T follicular helper cell (primary cell): ENCODE measurements at places on chromosomes 5 and 9.

DNA sequence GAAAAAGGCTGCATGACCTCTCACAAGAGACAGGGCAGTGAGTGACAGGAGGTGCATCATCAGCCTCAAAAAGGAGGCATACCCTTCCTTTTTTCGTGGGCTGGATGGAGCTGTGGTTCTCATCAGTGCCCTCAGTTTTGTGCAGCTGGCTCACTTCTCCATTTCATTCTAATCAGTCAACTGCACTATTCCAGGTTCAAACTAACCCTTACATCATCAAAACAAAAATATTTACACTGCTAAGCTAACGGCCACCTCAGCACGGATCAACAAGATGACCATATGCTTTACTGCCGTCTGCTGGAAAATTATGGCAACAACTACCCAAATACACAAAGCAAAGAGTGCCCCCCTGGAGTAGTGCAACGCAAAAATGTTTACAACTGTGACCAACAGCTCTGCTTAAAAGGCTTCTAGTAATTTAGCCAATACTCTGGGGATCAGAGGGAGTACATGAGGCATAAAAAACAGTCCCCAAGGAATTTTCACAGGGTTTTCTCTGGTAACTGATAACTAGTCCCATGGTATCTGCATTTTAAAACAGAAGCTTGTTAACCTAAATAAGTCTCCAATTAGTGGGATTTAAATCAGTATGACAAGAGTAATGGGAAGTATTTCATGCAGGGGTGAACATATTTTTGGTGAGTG is 10.8 kb downstream of the KCNV2 start:
- DNase-seq, result no peak

GRCh38 chr5:73426034-73426433 is 22.5 kb downstream of the FOXD1 start:
- DNase-seq, result no peak

DNA sequence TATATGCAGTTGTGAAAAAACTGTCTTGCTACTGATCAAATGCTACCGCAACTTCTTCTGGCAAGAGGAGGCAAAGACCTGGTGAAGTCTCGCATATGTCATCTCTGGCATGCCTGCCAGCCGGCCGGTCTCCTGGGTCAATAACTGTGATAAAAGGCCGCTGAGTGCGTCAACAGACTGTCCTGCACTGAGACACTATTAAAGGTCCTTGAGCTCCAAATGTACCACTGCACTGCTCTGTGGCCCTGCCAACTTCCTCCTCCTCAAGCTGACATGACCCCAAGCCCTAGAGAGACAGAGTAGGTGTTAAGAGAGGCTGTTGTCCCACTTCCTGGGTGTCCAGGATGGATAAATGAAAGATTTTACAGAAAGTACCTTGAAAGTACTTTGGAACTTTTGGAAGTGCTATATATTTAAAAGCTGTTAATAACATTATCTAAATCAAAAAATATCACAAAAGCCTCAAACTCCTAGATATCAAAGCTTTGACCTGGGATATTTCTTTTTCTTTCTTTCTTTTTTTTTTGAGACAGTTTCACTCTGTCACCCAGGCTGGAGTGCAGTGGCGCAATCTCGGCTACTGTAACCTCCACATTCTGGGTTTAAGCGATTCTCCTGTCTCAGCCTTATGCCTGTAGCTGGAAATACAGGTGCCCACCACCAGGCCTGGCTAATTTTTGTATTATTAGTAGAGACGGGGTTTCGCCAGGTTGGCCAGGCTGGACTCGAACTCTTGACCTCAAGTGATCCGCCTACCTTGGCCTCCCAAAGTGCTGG is 31.5 kb downstream of the RAPGEF1 start:
- no peak for DNase-seq

GRCh38 chr5:180649297-180650039 is at the start of gene FLT4:
FLT4 (minus strand) TSS chr5:180649600; CDS start chr5:180649545, 55 bp downstream.
- DNase-seq, result no peak

GRCh38 chr9:83182071-83182470 is 119.1 kb upstream of the RASEF start:
- no peak for DNase-seq

DNA sequence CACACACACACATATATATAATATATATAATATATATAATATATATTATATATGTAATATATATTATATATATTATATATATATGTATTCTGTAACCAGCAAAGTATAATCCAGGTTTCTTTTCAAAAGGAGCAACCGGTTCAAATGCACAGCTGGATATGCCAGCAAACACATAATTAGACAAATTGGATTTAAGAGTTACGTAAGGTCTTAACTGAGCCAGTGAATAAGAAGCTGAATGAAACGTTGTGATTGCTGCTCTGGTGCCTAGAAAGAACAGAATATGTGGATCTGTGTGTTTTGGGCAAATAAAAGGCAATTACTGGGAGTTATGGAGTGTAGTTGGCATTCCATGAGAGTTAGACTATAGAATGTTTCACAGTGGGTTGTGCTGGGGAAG is 178.1 kb downstream of the SLF1 start:
- DNase-seq, result no peak

GRCh38 chr9:13960011-13960765 is 353.8 kb downstream of the NFIB start:
- no peak for DNase-seq

DNA sequence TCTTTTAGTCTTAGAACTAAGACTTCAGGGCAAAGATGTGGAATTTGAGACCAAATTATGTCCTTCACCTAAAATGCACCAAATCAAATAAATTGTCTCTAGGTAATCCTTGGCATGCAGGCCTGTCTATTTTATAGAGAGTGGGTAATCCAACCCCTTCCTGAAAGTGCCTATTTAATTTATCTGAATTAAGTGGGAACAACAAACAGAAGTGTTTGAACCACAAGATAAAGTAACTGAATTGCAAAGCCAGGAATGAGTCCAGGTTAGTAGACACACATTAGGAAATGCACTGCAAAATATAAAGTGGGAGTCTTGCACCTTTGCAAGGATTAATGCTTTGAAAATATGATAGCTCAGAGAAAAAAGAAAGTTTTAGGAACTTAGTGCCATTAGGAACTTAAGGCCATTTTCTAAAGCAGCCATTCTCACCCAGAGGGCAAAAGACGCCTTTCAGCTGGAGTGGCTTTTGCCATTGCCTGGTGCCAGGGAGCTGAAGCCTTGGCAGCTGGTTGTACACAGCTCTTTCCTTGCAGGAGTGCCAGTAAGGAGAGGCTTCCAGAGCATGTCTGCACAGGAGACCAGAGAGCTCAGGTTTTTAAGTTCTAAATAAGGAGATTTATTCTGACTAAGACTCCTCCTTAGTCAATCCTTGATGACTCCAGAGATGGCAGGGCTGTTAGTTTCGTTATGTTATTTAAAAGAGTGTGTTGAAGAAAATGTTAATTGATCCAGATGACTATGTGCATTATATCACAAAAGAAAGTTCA is 151.7 kb upstream of the ELL2 start:
- no peak for DNase-seq

GRCh38 chr5:68315679-68316271 is 100.2 kb downstream of the PIK3R1 start:
- no peak for DNase-seq

- no peak for DNase-seq
Observed at GRCh38 chr5:2751592-2752021, at the start of gene IRX2. IRX2 (minus strand) TSS chr5:2751677; CDS start chr5:2751413, 264 bp downstream.

DNA sequence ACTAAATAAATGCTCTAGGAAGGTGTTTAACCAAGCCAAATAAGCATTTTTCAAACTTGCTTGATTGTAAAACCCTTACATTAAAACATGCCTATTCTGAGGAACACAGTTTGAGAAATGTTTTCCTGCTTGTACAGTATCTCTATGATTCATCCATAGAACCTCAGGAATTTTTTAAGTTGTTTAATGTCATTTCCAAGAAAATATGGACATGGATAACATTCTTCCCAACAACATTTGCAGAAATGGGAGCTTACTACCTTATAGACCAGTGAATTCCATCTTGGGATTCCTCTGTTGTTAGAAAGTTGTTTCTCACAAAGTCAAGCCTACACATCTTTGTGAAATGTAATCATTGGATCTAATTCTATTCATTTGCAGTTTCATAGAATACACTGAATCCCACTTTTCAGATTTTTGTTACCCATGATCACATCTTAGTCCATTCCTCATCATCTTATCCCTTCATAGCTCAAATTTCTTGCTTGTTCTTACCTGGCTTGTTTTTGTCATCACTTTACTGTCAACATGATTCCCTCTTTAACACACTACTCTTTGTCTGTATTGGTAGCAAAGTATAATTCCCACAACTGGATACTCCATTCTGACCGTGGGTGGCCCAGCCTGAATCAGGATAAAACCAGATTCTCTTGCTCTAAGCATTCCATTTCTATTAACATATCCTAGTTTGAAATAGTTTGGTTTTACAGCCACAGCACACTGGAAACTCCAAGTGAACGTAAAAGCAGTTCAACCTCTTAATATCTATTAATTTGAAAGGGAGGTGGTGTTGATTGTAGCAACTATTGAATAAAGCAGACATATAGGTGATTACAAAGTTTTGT is 49.4 kb upstream of the PAPPA start:
- no peak for DNase-seq

DNA sequence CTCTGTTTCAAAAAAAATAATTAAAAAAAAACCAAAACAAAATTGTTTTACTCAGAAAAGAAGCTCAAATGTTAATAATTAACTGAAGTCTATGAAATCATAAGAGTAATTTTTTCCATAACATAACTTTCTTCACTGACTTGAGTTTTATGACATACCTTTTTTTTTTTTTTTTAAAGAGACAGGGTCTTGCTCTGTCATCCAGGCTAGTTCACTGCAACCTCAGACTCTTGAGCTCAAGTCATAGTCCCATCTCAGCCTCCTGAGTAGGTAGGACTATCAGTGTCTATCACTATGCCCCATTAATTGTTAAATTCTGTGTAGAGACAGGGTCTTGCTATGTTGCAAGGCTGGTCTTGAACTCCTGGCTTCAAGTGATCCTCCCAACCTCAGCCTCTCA is 21.9 kb downstream of the SAR1B start:
- DNase-seq, result no peak

GRCh38 chr5:10049858-10050455 is 199.7 kb downstream of the ATPSCKMT start:
- DNase-seq, result no peak

DNA sequence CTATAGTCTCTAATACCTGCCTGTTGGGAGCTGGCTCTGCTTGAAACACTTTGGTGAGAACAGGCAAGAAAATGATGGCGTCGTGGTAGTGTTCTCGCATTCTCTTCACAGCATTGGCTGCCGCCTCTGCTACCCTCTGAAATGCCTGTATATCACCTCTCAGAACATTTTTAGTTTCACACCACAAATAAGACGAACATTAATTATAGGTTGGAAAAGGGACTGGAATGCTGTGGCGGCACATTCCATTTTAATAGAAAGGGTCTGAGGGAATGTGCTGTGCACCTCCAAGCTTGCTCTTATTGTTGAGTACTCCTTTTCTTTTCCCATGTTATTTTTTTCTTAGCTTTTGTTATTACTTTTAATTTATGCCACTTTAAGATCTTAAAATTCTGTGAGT is 134.6 kb upstream of the HMHB1 start:
- no peak for DNase-seq

GRCh38 chr9:135326141-135326540 is 153.4 kb upstream of the PPP1R26 start:
- no peak for DNase-seq

DNA sequence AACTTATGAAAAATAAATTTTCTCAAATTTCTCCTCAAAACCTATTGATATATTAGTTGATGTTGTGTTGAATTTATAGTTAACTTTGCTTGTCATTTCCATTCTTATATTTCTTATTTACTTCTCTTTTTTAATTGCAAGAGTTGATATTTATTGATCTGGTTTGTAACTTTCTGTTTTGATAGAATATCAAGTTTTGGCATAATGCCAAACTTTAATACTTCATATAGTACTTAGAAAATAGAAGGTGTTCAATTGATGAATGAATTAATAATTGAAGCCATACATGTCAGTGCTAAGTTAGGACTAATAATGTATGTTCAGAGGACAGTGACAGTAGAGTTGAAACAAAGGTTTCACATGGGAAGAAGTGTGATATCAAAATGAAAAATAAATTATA is 27.9 kb downstream of the ERCC6L2 start:
- no peak for DNase-seq

DNA sequence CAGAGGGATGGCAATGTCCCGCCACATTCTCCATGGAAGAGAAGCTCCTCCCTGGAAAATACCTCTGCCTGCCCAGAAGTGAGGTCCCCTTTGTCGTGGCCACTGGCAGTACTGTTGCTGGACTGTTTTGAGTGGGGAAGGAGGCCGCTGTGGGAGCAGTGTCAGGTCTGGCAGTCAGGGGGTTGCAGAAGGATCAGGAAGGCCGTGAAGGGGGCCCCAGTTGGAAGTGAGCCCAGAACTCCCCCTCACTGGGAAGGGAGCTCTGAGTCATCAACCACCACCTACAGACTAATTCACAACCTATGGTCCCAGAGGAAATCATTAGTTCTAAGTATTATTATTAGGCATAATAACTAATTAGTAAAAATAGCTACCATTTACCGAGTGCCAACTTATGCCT is 200.4 kb downstream of the TTLL11 start:
- DNase-seq, result no peak

DNA sequence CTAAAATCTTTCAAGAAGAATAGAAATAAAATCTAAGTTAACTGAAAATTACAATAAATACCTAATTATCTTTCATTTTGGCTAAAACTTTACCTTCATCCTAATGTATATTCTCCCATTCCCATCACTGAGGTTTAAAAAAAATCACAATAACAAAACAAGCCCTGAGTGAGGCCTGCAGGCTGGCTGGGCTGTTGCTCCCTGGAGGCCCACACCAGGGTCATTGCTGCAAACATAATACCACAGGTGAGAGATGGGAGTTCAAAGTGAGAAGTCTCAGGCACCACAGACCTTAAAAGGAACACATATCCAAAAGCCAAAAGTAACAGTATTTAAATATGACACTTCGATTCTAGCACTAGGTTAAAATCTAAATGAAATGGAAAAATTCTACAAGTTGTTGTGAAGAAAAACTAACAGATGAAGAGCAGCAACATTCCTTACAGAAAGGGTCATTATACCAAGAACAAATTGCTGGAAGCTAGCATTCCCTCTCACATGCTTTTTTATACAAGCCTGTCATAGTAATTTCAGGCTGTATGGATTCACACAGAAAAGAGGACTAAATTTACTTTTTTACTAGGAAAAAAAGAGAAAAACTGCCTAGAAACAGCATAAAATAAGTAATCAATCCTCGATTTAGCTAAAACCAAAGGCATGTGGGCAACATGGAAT is 57.8 kb downstream of the AUH start:
- DNase-seq, result no peak

GRCh38 chr5:118379470-118379869 is 608.9 kb downstream of the DTWD2 start:
- no peak for DNase-seq

DNA sequence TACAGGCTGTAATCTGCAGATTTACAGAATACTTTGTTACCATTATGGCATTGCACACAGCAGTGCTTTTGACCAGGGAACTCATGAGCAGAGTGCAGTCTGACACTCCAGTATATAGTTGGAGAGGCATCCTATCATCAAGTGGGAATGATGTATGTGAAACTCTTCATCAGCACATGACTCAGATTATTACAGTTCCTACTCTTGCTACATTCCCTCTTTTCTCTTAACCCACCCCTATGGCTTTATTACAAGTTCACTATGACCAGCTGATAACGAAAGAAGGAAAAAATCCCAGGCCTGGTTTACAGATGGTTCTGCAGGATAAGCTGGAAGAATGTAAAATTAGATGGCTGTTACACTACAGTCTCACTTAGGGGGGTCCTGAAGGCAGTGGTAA is 385.9 kb downstream of the RASEF start:
- DNase-seq, result no peak
